Chondrocyte (in vitro differentiated cells): ENCODE measurements at places on chromosomes 1 and 21.

DNA sequence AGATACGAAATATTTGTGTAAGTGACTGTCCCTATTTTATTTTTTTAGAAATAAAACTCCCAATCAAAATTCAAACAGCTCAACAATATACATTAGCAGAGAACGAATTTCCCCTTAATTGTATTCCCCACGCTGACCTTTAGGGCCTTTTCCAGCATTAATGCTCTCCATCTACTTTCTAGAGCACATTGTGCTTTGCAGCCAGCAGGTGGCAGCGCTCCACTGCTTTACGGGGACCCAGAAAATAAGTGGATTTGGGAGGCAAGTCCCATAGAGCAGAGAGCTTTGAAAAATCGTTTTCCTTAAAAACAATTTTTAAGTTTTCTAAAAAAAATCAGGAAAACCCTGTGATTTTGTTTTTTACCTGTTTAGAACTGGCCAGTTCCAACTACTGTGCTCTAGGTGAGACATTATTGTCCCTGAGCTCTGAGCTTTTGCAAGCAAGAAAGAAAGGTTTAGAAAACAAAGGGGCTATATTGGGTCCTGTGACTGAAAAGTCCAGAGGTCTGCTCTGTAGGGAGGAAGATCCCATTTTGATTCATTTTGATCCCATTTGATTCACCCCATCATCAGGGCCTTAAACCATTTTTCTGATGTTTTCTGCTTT, 144.4 kb upstream of the ZNF644 start:
- no peak for DNase-seq

DNA sequence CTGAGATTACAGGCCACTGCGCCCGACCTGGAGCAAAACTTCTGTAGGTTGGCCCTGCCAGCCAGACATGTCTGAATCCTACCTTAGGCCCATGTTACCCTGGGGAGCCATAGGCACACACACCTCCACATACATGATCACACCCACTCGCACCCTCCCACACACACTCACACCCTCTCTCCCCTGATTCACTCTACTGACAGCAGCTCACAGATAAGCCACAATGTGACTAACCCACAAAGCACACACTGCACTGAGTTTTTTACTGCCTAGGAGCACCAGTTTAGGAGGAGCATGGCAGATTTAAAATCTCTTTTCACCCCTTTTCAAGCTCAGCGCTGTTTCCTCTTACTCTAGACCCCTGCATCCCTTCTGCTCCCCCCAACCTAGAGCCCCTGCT, 41.7 kb downstream of the SLC30A1 start:
- no peak for DNase-seq

GRCh38 chr1:116768416-116769103, 14.3 kb downstream of the CD2 start:
- no peak for DNase-seq

DNA sequence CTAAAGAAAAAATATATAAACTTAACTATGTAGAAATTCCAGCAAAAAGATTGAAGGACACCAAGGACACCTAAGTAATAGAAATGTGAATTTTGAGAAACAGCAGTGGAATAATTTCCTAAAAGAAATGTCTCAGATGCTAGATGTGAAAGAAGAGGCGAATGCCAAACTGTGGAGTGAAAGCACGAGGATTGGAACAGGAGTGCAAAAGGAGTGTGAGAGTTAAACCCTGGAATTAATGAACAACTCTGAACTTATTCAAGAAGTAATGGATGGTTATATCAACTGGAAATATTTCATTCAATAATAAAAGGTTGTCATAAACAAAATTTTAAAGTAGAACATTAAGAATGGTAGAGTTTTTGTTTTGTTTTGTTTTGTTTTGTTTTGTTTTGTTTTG, 78.5 kb upstream of the SGIP1 start:
- DNase-seq: no peak

DNA sequence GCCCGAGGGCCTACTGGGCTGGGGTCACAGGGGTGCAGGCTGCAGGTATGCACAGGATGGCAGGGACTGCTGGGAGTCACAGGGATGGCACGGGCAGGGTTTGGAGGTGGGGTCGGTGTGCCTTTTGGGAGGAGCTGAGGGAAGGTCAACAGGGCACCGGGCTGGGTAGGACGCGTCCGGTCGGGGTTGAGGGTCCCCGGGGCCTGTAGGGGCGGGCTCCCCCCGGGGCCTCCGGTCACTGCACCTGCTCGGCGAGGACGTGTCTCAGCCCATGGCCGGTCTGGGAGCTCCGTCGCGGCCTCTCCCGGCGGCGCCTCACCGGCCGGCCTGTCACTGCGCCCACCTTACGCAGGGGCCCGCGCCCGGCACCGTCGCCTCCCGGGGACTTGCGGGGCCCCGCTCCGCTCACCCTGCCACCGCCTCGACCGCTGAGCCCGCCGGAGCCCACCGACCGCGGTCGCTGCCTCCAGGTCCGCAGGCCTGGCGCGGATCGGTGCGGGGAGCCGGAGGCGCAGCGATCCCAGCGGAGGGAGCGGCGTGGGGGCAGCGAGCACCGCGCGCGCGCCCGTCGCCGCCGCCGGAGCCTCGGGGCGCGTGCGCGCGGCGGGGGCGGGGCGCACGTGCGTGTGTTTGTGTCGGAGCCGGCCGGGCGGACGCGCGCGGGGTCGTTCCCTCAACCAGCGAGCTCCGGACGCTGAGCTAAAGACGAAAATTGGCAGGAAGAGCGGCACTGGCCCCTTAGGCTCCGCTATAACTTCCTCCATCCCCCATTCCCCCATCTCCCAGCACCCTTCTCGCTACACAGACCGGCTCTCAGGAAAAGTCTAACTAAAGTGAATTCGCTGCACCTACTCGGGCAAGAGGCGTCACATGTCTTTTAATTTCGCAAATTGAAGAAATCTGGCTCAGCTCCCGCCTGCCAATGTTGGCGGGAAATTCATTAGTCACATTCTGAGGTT, at the start of gene AMIGO1:
Gene AMIGO1 (minus strand): TSS at position 552 of the 959 bp plus-strand sequence. CDS start 815 bp downstream, outside the sequence.
- DNase-seq: no peak

- DNase-seq: no peak
Measured at GRCh38 chr1:100266741-100267140, 725 bp downstream of the RTCA start.

GRCh38 chr1:2316451-2316961, 74.8 kb downstream of the MORN1 start:
- no peak for DNase-seq

DNA sequence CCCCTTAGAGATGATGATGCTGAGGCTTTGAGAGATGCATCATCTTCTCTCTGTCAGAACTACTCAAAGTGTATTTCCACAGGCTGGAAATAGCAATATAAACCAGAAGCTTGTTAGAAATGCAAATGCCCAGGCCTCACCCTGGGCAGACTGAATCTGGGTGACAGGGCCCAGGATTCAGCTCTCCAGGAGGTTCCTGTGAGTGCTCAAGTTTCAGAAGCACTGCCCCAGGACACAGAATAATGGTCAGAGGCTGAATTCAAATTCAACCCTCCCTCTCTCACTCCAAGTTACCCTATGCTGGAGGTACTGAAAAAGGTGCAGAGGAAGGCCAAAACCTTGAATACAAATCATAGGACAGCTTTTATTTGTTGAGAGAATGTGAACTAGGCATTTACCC, 98.5 kb upstream of the NGF start:
- DNase-seq: no peak

GRCh38 chr1:58932859-58933598, 149.2 kb upstream of the JUN start:
- no peak for DNase-seq

GRCh38 chr21:46456750-46457149, 1.9 kb upstream of the DIP2A start:
- no peak for DNase-seq

DNA sequence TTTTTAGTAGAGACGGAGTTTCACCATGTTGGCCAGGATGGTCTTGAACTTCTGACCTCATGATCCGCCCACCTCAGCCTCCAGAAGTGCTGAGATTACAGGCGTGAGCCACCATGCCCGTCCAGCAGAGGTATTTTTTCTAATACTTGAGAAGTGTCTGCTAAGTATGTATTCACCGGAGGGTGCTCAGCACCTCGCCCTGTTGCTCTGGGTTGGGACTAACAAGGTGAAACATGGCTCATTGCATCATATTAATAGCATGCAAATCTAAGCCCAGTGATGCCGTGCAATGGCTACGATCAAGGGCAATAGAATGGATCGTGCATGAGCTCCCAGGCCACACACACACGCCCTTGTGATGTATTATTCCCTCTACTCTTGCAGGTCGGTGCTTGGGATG, 68.7 kb downstream of the PDE9A start:
- no peak for DNase-seq

GRCh38 chr1:244945109-244945671, 80.8 kb upstream of the HNRNPU start:
- no peak for DNase-seq

- DNase-seq: no peak
Measured at GRCh38 chr1:15928971-15929965, 46.6 kb downstream of the ZBTB17 start.

DNA sequence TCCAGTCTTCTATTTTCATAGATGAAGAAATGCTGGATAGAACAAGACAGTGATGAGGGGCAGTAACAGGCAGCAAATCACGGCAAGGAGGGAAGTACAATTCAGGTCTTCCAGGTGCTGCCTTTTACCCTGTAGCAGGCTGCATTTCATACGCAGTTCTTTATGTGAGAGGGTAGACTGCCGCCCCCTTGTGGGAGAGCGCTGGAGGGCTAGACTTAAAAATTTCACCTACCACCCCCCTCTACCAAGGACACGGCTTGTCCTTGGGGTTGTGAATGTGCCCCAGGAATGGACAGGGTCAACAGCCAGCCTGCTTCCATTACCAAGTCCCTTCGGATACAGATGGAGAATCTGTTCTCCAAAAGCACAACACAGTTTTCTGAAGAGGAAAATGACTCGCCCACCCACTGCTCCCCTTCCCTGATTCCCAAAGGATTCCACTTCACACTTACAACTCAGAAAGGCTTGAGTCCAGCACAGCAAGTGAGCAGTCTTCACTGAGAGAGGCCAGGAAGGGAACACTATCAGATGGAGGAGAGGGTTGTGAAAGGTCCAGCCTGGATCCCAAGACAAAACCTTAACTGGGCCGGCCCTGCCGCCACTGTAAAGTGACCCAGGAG, 7.4 kb downstream of the WDR77 start:
- DNase-seq: no peak

- no peak for DNase-seq
Measured at GRCh38 chr21:31786164-31786920, 54.4 kb upstream of the SCAF4 start.

DNA sequence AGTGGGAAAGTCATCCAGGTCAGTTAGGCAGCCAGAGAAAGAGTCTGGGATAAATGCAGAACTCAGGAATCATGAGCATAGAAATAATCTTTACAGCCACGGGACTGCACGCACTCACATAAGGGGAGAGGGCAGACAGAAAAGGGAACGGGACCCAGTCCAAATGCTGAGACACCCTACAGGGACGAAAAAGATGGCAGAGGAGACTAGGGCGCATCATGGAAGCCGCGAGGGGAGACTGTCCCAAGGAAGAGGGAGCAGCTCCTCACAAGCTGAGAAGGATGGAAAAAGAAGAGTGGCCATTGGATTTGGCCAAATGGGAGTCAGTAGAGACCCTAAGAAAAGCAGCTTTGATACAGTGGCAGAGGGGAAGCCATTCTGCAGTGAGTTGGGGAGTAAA, 102.9 kb upstream of the TLR5 start:
- DNase-seq: no peak

GRCh38 chr1:31227891-31228568, 11.7 kb downstream of the NKAIN1 start:
- no peak for DNase-seq

DNA sequence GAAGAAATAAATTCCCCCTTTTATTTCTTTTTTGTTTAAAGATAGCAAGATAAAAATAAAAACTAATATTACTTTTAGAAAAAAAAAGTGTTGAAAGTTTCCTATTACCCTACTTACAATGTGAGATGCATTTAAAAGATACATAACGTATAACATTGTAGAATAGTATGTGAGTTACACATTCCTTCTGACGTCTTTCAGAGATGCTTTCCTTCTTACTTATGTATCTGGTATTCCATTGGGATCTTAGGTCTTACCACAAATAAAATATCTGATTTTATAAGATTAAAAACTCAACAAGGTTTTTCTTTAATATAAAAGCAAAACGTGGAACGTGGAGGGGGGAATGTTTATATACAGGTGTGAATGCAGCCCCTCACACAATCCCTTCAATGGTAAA, 147.2 kb upstream of the ETS2 start:
- no peak for DNase-seq

DNA sequence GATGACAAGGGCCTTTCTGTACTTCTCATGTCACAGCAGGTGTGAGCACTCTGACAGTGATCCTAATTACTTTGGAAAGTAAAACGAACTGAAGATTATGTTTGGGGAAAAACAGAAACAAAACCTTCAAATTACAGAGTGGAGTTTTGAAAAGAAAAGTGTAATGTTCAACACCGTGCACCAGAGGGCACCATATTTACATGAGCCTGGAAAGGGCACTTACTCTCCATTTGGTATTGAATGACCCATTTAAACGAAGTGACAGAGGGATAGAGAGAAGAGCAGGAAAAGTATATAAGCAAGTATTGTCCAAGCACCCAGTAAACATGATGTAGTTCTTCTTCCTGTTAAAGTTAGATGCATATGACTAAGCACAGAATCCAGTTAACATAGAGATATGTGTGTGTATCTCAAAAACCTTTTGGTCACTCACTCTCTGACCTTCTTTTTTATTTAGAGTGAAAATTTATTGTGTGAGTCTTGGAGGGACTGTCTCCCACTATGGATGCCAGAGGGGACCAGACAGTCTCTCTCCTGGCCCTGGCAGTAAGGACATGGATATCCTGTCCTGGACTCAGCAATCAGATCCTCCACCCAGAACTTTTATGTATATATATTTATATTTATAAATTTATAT, 3.8 kb upstream of the RGSL1 start:
- DNase-seq: no peak

DNA sequence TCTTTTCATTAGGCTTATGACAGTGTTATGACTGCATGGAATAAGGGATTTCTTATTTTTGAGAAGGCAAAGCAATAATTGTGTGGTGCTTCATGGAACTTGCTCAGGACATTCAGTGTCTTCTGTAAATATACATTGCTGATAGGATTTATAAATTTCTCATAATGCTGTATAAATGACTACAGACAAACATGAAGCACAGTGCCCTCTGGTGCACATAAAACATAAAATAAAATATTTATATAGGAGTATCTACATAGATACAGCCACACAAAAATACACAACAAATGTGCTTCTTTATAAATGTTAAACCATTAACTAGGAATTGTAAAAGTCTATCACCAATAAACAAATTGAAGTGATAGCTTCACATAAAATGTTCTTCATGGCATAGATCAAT, 24.1 kb downstream of the BRINP3 start:
- DNase-seq: no peak

GRCh38 chr1:45846931-45847330, 43.5 kb downstream of the MAST2 start:
- no peak for DNase-seq

GRCh38 chr1:32619701-32620485, 30.5 kb downstream of the ZBTB8OS start:
- DNase-seq: no peak

- no peak for DNase-seq
Measured at GRCh38 chr21:33514229-33514628, 22.7 kb upstream of the DNAJC28 start.
